ENCODE measurements at places on chromosomes 5 and 9. TPM values are rescaled to one million over a fixed set of nuclear protein-coding genes. Genes with fewer than 3 reads are reported as not detected.

The BTNL8 gene
- 0.27 TPM for total RNA-seq

The UBE2QL1 gene
- total RNA-seq, result 22.1 TPM

The TAF11L5 gene
- not detected for total RNA-seq

DNA sequence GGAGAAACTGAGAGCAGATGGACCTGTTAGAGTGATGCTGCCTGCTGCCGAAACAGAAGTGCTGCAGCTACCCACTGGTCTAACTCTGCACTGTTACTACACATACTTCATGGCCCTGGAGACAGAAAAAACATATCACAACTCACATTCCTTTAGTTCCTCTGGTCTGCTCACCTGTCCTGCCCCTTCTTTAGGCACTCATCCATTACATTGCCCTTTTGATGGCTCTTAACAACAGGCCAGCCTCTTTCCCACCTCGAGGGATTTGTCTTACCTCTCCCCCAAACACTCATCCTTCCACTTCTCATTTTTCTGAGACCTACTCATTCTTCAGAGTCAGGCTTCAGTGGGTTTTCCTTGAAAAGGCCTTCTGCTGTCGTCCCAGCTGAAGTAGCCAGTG, 49.2 kb downstream of the KCTD16 start:
- DNase-seq, result no peak
